Stimulated activated CD4-positive, alpha-beta T cell treated with anti-CD3 and anti-CD28 coated beads, Interleukin-1b, Interleukin-23, amount 100 ng/mL, for 24 hours (primary cell): ENCODE measurements at places on chromosomes 5 and 9.

DNA sequence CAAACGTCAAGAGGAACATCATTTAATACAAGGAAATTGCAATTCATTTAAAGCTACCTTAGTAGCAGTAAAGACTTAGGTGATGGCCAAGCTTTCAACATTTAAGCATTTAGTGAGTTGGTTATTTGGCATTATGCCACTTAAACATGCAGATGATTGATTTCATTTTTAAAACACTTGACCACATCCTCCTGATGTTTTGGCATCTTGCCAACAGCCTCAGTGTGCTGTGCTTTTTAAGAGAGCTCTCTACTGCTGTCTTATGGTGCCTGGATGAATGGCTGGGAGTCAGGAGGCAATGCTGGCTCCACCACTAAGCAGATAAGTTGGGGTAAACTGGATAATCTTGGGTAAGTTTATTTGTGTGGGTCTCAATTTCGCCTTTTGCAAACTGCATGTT is 364.5 kb downstream of the MAN2A1 start:
- DNase-seq = peak; percentile 43

GRCh38 chr9:18632632-18633403 is 158.9 kb downstream of the ADAMTSL1 start:
- no peak for DNase-seq

DNA sequence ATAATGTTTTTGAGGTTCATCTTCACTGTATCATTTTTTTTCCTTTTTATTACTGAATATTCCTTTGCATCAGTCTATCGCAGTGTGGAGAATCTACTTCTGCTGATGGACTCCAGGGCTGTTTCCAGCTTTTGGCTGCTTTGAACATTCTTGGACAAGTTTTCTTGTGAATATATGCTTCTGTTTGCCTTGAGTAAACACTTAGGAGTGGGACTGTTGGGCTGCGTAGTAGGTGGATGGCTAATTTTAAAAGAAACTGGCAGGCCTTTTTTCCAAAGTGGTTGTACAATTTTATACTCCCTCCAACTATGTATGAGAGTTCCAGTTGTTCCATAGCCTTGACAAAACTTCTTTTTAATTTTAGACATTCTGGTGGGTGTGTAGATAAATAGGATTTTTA is 102.4 kb downstream of the WDR41 start:
- DNase-seq = no peak

DNA sequence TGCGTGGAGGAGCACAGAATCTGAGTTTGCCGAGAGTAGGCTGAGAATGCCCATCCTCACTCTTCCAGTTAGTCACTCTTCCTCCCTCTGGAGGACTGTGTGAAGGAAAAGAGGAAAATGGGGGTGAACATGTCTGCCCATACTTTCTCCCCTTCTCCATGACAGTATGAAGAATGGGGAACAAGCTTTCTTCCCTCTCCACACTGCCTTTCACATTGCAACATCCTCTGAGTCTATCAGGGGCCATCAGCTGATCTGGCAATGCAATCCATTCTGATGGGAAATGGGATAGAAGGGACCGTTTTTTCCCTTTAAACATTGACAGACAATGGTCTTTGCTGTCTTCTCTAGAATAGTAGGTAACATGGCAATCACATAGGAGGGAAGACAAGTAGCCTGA is 56.8 kb downstream of the UGCG start:
- no peak for DNase-seq

- no peak for DNase-seq
Measured at GRCh38 chr5:1925111-1926070, 42.7 kb upstream of the IRX4 start.

DNA sequence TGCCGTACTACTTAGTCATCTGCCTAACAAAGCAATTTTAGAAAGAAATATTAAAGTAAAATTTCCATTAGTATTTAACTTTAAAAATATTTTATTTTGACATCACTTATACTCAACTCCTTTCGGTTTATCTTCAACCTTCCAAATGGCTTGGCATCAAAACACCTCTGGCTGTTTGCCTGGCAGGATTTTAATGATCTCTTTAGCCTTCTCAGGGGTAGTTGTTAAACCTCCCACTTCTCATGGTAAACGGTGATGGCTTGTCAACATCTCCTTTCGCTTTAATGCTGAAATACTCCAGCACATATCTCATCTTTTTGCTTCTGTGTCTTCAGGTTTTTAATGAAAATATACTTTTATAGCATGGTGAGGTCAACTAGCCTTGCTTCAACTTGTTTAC is 747.1 kb downstream of the CETN3 start:
- no peak for DNase-seq

DNA sequence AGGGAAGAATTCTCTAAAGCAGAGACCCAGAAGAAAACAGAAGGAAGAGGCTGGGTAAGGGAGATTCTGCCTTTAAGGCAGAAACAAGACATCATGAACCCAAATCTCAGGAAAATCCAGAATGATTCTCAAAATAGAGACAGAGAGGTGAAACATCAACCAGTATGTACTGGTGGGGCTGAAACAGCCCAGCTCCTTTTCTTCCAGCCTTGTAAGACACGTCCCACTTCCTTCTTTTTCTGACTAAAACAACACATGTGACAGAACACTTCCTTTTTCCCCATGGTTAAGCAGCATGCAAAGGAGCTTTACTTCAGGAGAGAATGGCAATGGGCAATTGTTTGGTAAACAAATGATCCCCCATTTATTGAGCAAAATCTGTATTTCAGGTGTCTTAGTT is 230.8 kb upstream of the NR4A3 start:
- no peak for DNase-seq

- DNase-seq = no peak
Measured at GRCh38 chr5:1239505-1240251, 14.5 kb downstream of the SLC6A18 start.

DNA sequence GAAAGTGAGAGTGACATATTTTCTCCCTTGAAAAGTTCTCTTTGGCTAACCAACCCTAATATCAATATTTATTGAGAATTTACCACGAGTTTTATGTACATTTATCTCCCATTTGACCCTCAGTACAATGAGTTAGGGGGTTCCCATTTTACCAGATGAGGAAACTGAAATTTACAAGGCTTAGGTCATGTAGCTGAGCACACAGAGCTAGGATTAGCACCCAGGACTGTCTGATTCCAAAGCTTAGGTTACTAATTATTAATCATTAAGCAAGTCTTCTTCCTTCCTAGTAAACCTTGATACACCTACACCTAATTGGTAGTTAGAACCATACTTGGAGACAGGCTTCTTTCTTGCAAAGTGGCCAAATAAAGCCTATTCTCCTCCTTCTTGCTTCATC is 12.2 kb downstream of the SLC1A1 start:
- DNase-seq = no peak

GRCh38 chr9:22424616-22425015 is 22.0 kb upstream of the DMRTA1 start:
- DNase-seq = no peak

GRCh38 chr9:97525451-97525850 is 24.0 kb downstream of the TMOD1 start:
- no peak for DNase-seq

GRCh38 chr9:127927201-127927987 is 3.2 kb downstream of the PIP5KL1 start:
- no peak for DNase-seq

GRCh38 chr9:124941679-124942561 is 1.0 kb upstream of the GOLGA1 start:
- peak; percentile 43 for DNase-seq

DNA sequence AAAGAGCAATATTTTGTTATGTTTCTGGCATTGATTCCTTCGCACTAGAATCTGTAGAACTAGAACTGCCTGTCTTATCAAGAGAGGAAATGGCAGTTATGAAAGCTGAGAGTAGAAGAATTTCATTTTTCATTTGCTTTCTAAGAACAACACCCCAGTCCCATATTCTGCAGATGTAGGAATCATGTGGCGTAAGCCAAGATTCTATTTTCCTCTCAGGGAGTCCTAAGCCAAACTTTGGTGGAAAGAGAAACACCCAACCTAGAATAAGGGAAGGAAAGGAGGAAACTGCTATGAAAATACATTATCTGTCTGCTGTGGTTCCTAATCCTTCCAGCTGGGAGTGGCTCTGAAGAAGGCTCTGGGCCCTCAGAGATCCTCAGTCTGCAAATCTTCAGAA is 1176.9 kb upstream of the C9orf72 start:
- no peak for DNase-seq

DNA sequence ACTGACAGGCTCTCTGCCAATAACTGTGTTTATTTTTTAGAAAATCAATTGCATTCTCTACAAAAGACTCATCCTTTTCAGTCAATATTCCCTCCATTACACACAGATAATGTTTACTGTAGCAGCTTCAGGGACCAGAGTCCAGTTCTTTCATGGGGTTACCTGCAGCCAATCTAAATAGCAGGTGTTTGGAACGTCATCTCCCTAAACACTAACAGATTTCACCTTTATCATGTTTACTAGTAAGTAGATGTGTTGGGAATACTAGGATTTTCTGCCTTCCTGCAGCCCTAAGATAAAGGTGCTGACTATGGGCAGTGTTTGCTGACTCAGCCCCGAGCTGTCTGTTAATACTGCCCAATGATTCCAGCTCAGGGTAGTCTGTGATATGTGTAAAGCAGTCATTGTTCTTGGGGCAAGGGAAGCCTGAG is 447.0 kb downstream of the KIF4B start:
- DNase-seq = no peak

DNA sequence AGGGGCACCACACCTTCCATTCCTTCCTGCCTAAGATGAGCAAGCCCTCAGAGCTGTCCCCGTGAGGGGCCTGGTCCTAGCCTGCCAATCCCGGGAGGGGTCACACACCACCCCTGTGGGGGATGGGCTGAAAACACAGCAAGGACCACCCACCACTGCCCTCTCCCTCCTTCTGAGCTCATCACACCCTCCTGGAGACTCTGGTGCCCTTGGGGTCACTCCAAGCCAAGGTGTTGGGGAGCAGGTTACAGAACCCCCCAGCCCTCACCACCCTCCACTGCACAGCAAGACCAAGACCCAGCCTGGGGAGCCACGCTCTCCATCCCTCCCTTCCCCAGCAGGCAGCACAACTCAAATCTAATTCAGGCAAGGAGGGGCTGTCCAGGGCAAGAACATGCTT is 60.5 kb upstream of the PPP1R26 start:
- DNase-seq = no peak

DNA sequence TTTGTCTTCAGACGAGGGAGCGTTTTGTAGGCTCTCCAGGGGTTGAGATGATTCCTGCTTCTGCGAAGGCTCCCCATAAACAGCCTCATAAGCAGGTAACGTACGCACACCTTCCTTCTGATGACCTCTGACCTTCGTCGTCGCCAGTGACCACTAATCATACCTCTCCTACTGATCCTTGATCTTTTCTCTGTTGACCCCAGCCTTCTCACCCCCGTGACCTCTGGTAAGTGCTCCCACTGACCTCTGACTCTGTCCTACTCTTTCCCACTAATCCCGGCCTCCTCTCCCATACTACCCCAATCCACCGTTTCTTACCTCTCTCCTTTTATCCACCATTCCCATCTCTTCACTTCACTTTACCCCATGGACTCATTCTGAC is 345 bp downstream of the DNAI1 start:
- DNase-seq = no peak

DNA sequence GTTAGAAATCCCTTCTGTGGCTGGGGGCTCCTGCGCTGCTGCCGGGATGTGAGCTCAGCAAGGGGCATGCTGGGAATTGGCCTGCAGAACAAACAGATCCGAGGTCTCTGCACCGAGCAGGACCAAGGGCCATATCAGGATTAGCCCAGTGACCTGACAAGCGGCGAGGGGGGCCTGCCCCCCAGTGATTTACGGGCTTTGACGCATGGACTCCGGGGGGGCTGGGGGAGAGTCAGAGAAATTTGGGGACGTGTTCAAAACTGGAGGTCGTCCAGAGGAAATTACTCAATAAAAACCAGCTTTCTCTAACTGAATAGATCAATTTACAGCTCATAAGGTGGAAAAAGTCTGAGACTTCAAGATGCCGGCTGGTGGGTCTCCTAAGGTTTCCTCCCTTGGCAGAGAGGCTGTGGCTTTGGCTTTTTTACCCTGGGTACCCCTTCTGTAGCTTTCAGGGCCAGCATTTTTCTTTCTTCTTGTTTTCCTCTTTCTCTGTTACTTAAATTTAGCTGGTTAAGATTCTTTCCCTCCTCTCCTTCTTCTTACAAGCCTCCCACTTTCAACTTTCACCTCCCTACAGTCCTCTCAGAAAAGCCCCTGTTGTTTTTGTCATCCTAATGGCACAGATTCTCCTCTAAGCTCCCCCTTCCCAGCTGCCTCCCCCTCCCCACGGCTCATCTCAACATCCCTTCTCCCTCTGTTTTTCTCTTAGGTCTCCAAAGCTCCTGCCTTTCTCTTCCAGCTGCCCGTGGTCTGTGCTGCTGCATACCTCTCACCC is 551.0 kb downstream of the CCDC171 start:
- DNase-seq = no peak

GRCh38 chr5:57117596-57117995 is 56.3 kb upstream of the GPBP1 start:
- DNase-seq = no peak

DNA sequence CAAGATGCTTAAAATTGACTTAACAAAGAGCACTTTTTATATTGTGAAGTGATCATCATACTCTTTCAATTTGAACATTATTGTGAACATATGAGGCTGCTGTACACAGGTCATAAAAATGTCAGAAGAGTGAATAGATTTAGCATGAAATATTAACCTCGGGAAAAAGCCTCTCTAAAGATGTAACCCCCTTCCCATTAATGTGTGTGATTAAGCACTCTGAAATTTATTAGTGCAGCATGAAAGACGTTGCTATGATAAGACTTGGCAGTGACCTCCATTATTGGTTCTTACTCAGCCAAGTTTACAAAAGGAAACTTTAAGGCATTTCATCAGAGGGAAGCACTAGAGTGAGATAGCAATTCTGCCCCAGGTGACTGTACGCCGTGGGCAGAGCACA is 326.5 kb downstream of the NTRK2 start:
- DNase-seq = no peak

DNA sequence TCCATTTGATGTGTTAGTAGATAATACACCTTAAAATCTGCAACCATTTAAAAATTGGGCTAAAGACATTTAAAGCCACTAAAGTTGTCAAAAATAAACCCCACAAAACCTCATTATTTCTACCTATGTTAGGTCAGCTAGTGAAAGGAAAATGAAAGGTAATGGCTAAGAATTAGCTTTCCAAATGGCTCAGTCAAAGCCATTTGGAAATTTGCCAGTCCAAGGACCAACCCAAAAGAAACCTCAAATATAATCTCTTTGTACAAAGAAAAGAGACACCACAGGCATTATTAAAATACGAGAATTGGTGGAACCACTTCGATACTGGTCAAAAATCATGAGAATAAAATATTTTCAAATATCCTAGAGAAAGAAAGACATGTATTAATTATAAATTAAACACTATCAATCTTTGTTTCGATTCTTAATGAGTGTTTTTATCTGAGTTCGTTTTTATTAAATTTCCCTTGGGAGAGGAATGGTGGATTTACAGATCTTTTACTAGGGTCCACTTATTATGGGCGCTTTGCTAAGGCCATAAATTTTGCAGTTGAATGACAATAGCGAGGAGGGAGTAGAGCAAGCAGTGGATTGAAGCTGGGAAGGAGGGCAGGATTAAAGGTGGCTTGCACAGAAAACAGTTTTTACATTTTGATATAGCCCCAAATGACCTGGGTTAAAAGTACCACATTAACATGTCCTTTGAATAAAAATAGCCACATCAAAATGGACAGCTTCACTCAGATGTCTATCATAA is 116.8 kb upstream of the SHB start:
- DNase-seq = no peak
